Activated naive CD8-positive, alpha-beta T cell treated with anti-CD3 and anti-CD28 coated beads, Interleukin-2, amount 50 U/mL, for 16 hours (primary cell): ENCODE measurements at places on chromosomes 3 and 15.

- no peak for DNase-seq
Measured at GRCh38 chr3:133506215-133506901, 67.1 kb upstream of the CDV3 start.

- DNase-seq, result no peak
Measured at GRCh38 chr15:52529341-52529924, 753 bp upstream of the MYO5A start.

- no peak for DNase-seq
Measured at GRCh38 chr3:193686665-193687483, 93.9 kb downstream of the OPA1 start.

GRCh38 chr3:123258811-123259420 is 57.2 kb downstream of the SEC22A start:
- DNase-seq, result no peak

GRCh38 chr15:99324700-99325099 is 73.4 kb downstream of the LRRC28 start:
- no peak for DNase-seq

GRCh38 chr15:40155270-40155910 is 5.5 kb upstream of the BUB1B start:
- no peak for DNase-seq

- DNase-seq, result no peak
Measured at GRCh38 chr3:176566757-176567156, 630.5 kb downstream of the TBL1XR1 start.

- DNase-seq, result no peak
Measured at GRCh38 chr3:172216267-172216666, 176.9 kb downstream of the FNDC3B start.

DNA sequence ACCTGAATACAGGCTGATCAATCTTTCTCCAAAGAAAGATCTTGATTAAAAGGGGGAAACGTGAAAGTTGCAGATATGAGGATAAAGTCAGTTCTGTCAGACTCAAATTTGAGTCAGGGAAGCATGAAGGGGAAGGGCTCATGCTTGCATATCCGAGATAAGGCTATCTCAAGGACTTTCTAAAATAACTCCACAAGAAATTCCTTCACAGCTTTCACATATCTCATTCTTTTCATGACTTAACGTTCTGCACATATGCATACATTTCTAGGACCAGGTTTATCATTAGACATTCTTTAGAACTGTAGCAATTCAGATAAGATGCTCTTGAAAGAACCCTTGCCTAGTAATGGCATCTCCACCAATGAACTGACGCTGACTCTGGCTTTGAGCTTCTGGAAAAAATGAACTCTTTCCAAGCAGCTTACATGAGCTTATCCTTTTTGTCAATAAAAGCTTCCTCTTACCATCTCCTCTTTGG is 15.9 kb downstream of the SH3GL3 start:
- DNase-seq, result no peak

DNA sequence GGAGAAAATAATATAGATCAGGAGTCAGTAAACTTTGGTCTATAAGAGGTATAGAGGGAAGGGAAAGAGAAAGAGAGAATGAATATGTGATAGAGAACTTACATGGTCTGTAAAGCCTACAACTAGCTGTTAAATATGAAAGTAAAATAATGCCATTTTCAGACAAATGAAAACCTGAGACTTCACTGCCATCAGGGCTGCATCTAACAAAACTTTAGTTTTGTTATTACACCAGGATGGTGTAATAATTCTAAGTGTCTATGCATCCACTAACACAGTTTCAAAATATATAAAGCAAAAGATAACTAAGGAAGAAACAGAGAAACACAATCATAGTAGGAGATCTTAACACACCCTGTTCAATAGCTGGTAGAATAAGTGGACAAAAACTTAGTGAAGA is 217.7 kb downstream of the KLF13 start:
- no peak for DNase-seq

DNA sequence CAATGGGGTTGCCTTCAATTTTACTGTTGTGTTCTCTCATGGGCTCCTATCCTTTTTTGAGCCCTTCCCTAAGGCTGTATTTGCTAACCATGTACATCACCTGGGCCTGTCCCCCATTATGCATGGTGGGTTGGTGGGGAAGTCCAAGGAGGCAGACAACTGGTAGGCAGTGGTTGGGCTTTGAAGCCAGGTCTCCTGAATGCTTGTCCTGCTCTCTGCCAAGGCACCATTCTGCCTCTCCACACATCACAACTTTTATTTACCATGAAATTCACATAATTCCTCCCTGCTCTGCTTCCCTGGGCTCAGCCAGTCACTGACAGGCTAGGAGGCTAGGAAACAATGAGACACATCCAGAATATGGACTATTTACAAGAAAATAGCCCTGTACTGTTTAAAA is 41.0 kb upstream of the COPB2 start:
- no peak for DNase-seq

DNA sequence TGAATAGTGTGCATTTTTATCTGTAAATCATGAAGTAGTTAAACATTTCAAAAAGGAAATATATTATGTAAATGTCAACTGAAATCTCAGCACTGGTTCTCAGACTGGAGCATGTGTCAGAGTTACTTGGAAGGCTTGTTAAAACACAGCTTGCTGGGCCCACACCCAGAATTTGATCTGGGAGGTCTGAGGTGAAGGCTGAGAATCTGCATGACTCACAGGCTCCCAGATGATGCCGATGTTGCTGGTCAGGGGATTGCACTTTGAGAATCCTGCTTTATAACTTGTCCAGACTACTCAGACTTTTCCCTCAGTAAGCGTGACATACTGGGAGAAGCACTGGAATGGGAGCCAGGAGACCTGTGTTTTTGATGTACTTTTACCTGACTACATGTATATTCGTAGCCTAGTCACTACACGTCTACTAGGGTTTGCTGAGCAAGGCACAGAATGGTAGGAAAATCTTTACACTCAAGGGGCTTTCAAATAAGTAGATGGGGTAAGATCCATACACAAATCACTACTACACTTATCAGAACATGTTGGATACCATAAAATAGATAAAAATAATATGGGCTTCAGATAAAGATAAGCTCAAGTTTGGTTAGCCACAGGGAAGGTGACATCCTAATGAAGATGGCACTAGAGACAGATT is 77.1 kb upstream of the MEX3B start:
- DNase-seq, result no peak

- no peak for DNase-seq
Measured at GRCh38 chr15:74709011-74709410, 13.2 kb upstream of the EDC3 start.

GRCh38 chr3:98240131-98240530 is 23.9 kb upstream of the OR5H6 start:
- DNase-seq, result no peak

DNA sequence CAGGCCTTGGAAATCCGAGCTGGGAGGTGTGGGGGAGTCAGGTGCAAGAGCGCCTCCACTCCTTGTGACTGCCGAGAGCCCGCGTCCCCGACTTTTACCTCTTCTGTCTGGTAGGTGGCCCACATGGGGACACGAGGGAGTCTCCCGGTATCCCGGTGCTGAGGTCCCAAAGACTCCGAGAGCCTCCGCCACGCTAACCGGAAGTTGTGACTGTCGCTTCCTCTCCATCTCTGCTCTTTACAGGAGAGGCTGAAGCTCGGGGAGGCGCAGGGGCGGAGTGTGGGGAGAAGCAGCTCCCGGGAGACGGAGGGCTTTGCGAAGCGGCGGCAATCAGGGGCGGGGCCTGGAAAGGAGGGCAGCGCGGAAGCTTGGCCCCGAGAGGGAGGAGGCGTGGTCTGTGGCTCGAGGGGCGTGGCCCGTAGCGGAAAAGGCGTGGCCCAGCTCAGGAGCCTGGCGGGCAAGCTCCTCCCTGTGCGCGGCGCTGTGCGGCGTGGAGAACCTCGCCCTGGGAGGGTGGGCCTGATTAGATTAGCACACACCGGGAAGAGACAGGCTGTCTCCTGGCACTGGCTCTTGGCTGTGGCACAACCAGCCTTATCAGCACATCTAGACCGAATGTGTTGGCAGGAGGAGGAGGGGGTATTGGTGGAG is 143.9 kb downstream of the GABRB3 start:
- no peak for DNase-seq

- no peak for DNase-seq
Measured at GRCh38 chr3:179375091-179375999, 27.8 kb downstream of the MFN1 start.

DNA sequence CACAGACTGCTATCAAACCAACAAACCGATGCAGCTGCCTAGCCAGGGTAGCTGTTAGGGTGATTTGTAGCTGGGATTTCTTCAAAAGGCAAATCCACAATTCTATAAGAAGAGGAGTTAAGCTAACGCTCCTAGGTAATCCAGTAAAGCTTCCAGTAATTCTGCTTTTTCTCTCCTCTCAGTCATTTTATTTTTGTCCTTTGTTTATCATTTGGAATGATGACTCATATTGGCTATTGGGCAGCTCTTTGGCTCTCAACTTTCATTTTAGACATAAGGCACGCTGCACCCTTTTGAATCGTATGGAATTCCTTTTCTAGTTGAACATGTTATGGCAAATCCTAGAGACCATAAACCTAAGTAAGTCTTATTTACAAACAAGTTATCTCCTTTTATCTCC is 53.2 kb upstream of the PPARG start:
- DNase-seq, result no peak

DNA sequence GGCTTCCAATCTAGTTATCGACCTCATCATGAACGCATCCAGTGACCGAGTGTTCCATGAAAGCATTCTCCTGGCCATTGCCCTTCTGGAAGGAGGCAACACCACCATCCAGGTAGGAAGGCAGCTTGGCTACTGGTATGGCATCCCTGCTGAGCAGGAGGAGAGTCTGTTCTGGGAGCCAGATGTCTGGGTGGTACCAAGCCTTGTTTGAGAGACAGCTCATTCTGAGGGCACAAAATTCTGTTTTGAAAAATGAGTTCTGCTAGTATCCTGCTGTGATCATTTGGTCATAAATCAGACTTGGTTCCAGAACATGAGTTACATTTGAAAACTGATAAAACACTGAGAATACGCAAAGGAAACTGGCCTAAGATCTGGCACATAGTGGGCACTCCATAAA is 242.1 kb downstream of the ITPR1 start:
- DNase-seq, result no peak

- no peak for DNase-seq
Measured at GRCh38 chr15:77702211-77702957, 69.7 kb upstream of the LINGO1 start.

GRCh38 chr15:25684521-25685431 is 178.4 kb downstream of the ATP10A start:
- DNase-seq, result no peak

DNA sequence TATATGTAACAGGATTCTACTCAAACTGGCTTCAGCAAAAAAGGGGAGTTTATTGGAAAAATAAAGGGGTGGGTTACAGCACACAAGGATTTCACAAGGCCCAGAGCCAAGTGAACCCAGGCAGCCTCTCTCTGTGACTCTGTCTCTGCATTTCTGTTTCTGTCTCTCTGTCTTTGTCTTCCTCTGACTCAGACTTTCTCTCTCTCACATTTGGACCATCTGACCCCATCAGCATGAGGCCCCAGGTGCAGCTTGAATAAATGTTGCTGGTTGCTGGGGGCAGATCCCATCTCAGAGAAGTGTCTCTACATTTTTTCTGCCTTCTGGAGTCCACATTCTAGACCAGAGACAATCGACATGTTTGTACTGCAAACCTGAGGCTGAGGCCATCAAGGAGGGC is 45.0 kb downstream of the RPLP1 start:
- DNase-seq, result no peak

DNA sequence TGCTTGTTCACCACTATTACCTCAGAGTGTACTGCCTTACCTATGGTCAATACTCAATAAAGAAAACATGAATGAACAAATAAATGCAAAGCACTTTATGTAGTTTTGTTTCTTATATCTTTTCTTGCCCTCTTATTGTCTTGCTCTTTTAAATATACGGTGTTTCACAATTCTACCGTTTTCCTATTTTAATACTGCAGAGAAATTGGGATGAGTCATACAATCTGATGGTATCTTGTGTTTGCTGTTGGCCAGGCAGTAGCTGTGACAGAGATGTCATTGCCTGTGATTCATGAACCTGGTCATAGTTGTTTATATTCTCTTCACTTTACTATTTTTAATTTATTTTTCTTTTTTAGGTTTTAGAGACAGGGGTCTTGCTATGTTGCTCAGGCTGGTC is 48.3 kb downstream of the SERP1 start:
- no peak for DNase-seq

- DNase-seq, result no peak
Measured at GRCh38 chr3:194937144-194937543, 251.5 kb downstream of the FAM43A start.

DNA sequence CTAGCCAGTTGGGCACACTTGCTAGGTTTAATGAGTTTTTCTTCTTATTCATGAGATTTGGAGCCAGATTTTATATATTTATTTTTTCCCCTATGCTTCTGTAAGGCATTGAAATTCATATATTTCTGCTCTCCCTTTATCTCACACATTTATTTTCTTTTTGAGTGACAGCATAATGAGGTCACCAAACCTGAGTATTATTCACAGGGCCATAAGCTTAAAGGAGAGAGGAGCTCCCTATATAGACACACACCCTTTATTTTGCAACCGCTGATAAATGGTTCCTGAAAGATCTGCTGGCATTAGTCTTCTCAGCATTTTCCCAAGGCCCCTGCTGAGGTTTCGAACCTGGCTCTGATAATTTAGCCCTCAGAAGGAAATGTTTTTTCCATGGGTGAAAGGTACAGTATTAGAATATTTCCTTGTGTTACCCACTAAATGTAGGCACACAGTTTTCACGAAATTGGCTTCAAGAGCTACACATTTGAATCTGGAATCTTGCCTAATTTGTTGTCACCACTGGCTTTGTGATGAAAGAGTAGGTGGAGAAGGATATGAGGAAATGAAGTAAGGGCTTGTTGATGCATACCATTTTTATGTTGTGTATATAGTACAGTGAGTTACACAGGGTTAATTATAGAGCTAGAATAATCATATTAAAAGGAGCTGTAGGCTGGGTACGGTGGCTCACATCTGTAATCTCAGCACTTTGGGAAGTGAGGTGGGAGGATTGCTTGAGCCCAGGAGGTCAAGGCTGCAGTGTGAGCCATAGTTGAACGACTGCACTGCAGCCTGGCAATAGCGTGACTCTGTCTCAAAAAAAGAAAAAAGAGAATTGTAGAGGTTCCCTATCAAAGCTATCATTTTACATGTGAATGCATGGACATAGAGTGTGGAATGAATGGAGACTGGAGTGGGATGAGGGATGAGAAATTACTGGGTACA is 6.5 kb downstream of the KLHL18 start:
- DNase-seq, result no peak

DNA sequence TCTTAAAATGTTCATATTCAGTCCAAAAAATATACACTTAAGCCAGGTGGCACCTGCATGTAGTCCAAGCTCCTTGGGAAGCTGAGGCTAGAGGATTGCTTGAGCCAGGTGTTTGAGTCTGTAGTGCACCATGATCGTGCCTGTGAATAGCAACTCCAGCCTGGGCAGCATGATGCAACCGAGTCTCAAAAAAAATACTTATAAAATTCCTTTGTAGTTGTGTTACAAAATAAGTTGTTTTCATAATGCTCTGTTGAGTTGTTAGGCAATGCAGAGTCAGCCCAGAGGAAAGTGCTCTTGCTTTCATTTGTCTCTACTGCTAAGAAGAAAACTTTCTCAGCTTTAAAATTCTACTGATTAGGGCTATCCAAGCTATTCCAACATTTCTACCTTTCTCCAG is 442.8 kb upstream of the ARRDC4 start:
- no peak for DNase-seq

- DNase-seq, result no peak
Measured at GRCh38 chr3:81808900-81809299, 47.5 kb upstream of the GBE1 start.
